ENCODE measurements at places on chromosomes 4 and X.

- no peak for DNase-seq
Observed at GRCh38 chr4:168864821-168865541, 145.1 kb downstream of the CBR4 start.

- no peak for DNase-seq
Observed at GRCh38 chr4:39118034-39118658, 56.1 kb downstream of the KLHL5 start.

DNA sequence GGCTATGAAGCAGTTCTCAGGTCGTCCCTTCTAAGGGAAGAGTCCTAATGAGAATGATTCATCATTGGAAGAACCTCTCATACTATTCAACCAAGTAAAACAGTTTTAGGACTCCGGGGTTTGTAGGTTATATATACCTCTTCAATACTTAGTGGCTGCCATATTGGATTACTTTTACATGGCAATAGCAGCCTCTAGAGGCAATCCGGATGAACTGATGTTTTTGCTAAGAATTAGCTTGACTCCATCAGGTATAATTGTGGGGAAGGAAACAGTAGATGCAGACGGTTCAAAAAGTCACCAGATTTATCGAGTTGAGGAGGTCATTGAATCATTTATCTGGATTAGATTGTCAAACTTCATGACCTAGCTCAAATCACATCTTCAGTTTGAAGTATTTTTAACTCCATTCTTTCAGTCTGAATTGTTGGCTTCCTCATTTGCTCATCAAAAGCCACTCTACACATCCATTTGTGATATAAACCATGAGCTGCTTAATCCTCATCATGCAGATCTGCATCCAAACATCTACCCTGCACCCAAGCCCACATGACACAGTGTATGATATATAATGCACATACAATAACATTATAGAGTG, 28.4 kb downstream of the GUCY1B1 start:
- DNase-seq, result peak; percentile 77

- DNase-seq, result no peak
Observed at GRCh38 chrX:9147726-9148125, 113.8 kb upstream of the FAM9B start.

- DNase-seq, result no peak
Observed at GRCh38 chrX:125204681-125205132, 115.0 kb upstream of the TEX13C start.

GRCh38 chr4:47349326-47349725, 114.2 kb downstream of the COMMD8 start:
- no peak for DNase-seq

DNA sequence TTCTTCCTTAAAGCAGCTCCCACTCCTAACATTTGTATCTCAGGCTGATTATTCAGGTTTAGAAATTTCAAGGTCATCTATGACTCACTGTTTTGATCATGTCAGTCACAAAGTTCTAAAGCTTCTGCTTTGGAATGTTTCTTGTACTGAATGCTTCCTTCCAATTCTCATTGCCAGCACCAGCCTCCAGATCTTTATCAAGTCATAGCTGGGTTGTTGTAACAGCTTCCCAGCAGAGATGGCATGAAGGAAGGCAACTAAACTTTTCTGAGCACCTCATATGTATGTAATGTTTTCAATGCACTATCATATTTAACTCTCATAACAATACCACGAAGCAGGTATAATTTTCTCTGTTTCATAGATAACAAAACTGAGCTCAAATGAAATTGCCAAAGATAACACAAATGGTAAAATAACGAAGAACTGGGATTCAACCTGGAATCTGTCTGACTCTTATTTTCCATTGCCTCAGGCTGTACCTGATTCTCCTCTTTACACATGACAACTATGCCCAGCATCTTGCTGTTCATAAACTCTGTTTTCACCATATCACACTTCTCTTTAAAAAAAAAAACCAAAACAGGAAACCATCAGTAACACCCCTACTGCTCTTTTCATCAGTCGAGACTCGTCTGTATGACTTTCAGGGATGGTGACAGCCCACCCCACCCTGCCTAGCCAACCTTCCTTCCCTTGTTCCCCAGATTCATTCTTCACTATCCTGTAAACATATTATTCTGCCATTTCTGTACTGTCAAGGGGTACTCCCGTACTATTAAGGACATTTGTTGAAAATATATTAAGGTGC, 13.4 kb downstream of the TRPC3 start:
- DNase-seq, result no peak

DNA sequence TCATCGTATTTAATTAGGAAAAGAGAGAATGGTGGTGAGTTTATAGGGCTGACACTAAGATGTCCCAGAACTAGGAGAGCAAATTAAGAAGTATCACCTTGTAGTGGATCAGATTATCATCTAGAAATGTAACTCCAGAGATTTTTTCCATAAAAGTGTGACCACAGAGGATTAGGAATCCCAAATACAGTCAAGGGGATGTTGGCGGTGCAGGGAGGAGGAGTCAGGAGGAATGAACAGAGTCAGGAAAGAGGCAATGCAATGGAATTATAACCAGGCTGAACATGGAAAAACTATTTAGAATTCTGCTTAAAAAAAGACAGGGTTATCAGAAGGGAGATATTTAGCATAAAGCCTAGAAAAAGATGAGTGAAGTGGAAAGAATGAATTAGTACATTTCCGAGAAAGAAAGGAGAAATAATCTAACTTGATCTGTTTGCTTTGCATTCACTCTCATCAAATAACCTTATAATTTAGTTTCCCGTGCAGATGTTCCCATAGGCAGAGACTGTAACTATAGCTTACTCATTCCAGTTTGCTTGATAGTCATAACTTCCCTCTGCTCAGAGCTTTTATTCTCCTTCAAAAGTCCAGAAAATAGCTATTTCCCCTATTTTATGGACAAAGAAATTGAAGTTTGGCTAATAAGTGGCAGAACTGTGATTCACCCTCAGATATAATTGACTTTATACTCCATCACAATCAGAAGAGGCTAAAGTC, 56.4 kb downstream of the SCFD2 start:
- no peak for DNase-seq

- DNase-seq, result peak; percentile 14
Observed at GRCh38 chr4:75916091-75916661, 13.9 kb upstream of the PPEF2 start.

- no peak for DNase-seq
Observed at GRCh38 chr4:76199664-76200211, 13.9 kb downstream of the SCARB2 start.

DNA sequence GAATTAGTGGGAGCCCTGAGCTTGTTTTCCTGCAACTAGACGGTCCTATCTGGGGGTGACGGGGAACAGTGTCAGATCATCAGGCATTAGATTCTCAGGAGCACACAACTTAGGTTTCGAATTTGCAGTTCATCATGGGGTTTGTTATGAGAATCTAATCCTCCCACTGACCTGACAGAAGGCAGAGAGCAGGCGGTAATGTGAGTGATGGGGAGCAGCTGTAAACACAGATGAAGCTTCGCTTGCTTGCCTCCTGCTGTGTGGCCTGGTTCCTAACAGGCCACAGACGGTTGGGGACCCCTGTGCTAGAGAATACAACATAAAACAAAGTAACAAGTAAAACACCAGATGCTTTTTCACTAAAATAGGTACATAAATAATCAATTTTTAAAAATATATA, 86.2 kb upstream of the BLTP1 start:
- no peak for DNase-seq

DNA sequence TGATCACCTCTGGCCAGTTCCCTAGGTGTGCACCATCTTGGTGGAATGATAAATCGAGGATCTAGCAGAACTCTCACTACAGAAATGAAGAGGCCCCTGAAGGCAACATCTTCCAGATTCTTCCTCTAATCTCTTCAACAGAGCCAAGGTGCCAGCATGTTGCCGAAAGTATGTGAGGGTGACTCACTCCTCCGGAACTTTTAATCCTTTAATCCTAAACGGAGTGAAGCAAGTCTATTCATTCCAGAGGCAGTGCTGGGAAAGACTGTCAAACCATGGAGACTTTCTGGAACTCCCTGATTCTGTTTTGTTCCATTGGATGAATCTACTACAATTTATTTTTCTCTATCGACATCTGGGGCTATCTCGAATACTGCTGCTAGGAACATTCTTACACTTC, 68.7 kb downstream of the SUPT20HL2 start:
- no peak for DNase-seq

DNA sequence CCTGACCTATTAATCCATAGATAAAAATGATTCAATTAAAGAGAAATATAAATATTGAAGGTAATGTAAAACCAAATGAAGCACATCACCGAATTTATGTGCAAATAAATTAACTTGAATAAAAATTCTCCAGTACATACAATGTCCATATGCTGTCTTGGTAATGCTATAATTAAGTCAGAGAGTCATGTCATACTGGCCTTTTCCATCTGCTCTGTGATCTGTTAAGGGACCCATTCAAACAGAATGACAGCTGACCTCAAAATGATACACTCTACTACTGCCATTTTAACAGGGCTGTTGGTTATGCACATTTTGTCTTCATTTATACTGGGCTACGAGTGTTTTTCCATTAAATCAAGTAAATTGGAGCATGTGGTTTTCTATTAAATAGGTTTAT, 99.3 kb downstream of the TEX13A start:
- DNase-seq, result no peak

DNA sequence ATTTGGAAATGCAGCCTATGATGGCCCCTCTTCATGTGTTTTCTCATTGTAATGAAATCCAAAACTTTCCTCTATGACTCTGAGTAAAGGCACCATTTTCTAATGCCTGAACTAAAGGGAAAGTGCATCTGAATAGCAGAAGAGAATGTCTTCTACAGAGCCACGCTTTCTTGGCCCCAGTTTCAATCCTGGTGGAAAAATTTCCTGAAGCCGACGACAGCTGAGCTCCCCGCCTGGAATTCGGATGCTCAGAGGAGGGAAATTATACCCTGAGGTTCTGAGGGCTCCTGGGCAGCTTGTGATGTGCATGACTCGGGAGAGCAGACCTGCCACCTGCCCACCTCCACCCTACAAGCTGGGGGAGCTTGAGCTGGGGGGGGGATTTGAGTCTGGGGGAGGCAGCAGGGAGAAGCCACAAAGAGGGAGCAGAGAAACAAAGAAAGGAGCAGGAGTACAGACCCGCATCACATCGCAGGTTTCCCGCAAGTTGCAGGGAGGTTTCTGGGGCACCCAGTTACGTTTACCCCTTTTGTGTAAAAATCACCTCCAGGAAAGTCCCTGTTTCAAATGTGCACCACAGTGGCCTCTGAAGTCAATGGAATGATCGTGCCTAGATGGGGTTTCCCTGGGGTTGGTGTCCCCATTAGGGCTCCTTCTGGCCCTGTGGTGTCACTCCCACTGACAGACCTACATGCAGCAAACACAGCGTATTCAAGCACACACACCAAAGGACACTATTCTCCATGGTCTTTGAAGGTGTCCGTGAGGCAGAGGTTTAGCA, 145.6 kb upstream of the RBPJ start:
- DNase-seq, result no peak

DNA sequence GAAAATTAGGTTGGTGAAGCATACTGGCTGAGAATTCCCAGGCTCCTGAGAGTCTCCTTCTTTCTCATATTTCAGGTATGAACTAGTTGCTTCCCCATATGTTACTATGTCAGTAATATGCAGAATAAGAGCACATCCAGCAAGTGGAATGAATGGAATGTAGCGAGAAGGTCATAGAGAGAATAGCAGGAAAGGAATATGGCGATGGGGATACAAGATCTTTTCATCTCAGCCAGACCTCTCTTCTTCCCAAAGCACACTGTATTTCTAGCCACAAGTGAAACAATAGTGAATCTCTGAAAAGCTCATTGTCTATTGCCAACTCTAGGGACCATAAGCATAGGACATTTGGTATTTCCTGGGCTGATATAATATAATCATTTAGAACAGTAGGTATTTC, 54.6 kb upstream of the MMAA start:
- no peak for DNase-seq

GRCh38 chr4:7121174-7121573, 53.3 kb upstream of the GRPEL1 start:
- no peak for DNase-seq

DNA sequence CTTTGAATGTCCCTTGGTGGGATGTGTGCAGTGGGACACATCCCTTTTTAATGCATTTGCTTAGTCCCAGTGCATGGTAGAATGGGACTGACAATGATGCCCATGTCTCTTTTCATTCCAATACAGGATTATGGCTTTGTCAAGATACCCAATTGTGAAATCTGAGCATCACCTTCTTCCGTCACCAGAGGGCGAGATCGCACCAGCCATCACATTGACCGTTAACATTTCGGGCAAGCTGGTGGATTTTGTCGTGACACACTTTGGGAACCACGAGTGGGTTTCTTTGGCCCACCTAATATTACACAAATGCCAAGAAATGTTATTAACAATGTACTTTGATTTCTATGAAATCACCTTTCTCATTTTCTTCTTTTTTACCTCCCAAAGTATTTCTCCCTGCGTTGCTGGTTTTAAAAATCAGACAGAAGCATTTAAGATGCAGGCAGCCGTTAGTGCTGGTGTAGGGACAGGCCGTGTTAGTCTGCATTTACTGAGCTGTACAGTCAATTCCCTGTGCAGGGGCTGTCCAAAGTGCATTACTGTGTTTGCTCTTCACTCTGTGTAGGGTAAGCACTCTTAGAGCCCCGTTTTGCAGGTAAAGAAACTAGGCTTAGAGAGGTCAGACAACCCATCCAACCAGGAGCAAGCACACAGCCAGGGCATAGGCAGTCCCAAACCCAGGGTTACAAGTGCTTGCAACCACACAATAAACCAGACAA, 46.5 kb downstream of the CWH43 start:
- DNase-seq, result peak; percentile 57

DNA sequence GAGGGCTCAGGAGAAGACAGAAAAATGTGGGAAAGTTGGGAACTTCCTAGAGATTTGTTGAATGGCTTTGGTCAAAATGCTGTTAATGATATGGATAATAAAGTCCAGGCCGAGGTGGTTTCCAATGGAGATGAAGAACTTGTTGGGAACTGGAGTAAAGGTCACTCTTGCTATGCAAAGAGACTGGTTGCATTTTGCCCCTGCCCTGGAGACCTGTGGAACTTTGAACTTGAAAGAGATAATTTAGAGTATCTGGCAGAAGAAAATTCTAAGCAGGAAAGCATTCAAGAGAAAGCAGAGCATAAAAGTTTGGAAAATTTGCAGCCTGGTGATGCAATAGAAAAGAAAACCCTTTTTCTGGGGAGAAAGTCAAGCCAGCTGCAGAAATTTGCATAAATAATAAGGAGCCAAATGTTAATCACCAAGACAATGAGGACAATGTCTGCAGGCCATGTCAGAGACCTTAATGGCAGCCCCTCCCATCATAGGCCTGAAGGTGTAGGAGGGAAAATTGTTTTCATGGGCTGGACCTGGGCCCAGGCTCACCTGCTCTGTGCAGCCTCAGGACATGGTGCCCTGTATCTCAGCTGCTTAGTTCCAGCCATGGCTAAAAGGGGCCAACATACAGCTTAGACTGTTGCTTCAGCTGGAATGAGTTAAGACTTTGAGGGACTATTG, 203.8 kb downstream of the RELL1 start:
- no peak for DNase-seq

DNA sequence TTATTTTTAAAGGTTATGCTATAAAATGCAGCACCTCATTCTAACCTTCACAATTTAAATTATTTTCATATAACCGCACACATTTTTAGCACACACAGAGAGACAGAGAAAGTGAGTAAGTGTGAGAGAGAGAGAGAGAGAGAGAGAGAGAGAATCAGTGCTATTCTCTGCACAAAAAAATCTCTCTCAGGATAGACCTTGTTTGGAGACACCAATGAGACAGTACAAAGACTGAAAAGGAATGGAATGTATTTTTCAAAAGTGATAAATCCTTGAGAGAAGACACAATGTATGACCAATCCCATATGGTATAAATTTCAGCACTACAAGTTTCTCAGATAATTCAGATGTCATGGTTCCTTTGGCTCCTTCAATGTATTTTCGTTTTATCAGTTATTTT, 132.1 kb upstream of the PCDH18 start:
- DNase-seq, result no peak

GRCh38 chr4:37305984-37306383, 61.4 kb downstream of the NWD2 start:
- DNase-seq, result no peak
